ENCODE measurements at places on chromosomes 4 and X. TPM values are rescaled to one million over a fixed set of nuclear protein-coding genes. Genes with fewer than 3 reads are reported as not detected.

DNA sequence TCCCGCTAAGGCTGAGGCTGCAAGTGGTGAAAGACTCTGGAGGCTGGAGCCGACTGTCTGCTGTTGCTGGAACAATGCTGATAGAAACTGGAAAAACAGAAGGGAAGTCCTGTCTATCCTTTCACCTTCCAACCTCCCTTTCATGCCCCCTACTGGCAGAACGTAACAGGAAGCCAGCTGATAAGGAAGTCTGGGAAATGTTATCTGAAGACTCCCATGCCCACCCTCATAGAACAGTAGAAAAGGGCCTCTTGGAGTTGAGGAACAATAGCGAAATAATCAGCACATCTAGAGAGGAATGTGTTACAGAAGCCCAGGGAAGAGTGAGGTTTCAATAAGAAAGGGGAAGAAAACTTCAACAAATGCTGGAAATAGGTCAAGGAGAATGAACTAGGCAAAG lies 117.1 kb upstream of the DKK2 start:
- no peaks in the 10 kb centered on the region for H3K27me3 ChIP-seq
- DNase-seq = peak; percentile 56
- no peak overlapping the region for H3K4me3 ChIP-seq
- no peaks in the 10 kb centered on the region for H3K36me3 ChIP-seq

DNA sequence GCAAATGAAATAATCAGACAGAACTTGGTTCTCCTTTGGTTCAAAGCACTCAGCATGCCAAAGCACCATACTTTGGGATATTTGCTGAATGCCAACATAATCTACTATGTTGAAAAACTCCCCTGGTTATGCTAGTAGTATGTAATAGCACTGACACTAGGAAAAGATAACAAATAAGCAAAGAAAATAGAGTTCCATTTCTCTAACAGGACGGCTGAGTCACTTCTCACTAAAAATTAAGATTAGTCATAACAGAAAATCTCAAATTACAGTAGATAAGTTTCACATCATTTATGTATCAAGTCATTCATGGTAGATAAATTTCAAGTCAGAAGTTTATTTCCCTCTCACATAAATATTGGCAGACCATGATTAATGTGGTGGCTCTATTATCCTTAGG lies 17.9 kb downstream of the PDHA2 start:
- no peaks in the 10 kb centered on the region for H3K36me3 ChIP-seq
- H3K27ac ChIP-seq = no peak overlapping the region
- no peaks in the 10 kb centered on the region for H3K27me3 ChIP-seq
- H3K4me1 ChIP-seq = no peaks in the 10 kb centered on the region

DNA sequence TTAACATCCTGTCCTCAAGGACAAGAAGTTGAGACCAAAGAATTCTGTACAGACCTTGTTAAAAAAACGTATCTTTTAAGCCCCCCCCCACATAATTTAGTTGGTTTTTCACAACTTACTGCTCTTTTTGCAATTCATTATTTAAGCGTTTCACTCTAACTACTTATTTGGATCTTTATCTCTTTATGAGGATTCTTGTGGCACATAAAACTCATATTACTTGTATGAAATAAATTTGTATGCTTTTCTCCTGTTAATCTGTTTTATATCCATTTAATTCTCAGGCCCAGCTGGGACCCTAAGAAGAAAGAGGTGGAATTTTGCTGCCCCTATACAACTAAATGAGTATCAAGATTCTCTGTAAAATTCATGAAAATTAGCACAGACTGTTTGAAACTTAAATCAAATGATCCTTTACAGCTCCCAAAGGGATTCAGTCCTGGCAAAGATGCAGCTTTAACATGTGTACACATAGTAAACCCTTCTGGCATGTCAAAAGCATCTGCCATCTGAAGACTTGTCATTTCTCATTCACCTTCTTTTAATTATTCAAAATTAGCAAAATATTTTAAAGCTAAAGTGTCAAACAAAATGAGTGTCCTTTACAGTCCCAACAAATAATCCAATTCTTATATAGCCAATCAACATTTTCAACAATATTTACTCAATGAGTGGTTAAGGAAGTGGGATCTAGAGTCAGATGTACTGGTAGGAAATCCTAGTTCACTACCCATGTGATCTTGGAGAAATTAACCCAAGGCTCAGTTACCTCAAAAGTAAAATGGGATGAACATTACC lies 17.7 kb downstream of the ARAP2 start:
- H3K4me1 ChIP-seq = no peaks in the 10 kb centered on the region
- no peak overlapping the region for H3K27ac ChIP-seq
- no peak for DNase-seq
- no peaks in the 10 kb centered on the region for H3K27me3 ChIP-seq

Gene RASSF6
- not detected for total RNA-seq

Gene MSANTD1
- 0.88 TPM for total RNA-seq

Gene LIMCH1
- total RNA-seq = 18.6 TPM
